ENCODE measurements at places on chromosomes 4 and X. TPM values are rescaled to one million over a fixed set of nuclear protein-coding genes. Genes with fewer than 3 reads are reported as not detected.

Gene TMEM144
- total RNA-seq = 5.6 TPM

Gene DUX4
- not detected for total RNA-seq

Gene FHIP1A
- 4.1 TPM for total RNA-seq

Gene CT47B1
- total RNA-seq = not detected

Gene VGLL1
- 1.3 TPM for total RNA-seq

Gene HSFX4
- total RNA-seq = not detected

Gene CPLX1
- total RNA-seq = 1.9 TPM

Gene TLR3
- total RNA-seq = 2.6 TPM

Gene GLRA2
- not detected for total RNA-seq

Gene P2RY4
- not detected for total RNA-seq

Gene XAGE1A
- total RNA-seq = not detected

Gene STAP1
- not detected for total RNA-seq

Gene FAM50A
- 88.0 TPM for total RNA-seq

Gene PABPC1L2A
- 0.38 TPM for total RNA-seq

Measured in astrocyte (in vitro differentiated cells and primary cell).